AG10803 (cell line): ENCODE measurements at places on chromosomes 5 and 9.
A peak's percentile ranks its signal among the peaks of the same experiment; 100 is the strongest.

DNA sequence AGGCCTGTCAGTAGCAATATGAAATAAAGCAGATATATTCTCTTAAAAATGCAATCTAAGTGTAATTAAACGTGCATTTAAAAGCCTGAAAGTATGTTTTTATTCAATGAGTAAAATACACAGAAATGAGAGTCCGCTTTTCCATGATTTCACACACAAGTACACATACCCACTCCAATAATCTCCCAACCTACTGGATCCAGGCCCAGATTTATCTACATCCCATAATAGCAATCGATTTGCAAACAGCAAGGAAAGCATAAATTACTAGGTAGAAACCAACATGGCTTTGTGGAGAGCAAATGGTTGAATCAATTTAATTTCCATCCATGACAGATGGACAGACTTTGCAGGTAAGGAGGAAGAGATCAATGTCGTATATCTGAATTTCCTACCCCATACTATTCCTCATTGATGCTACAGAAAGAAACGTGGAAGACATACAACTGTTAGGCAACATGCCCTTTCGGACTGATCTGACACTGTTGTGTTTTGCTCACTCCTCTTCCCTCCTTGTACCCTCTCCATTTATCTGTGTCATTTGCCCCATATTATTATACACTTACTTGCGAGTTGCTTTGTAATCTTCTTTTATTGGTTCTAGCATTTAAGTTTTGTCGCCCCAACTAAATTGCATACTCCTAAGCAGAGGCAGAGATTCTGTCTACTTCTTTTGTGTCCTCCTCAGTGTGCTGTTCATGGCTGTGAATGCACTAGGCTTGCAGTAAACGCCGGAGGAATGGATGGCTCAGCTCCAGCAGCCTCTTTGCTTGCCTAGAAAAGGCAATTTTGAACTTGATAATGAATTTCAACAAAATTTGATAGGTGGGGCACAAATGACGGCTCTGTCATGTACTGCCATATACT is 133.6 kb downstream of the NFIB start:
- no peak for DNase-seq

DNA sequence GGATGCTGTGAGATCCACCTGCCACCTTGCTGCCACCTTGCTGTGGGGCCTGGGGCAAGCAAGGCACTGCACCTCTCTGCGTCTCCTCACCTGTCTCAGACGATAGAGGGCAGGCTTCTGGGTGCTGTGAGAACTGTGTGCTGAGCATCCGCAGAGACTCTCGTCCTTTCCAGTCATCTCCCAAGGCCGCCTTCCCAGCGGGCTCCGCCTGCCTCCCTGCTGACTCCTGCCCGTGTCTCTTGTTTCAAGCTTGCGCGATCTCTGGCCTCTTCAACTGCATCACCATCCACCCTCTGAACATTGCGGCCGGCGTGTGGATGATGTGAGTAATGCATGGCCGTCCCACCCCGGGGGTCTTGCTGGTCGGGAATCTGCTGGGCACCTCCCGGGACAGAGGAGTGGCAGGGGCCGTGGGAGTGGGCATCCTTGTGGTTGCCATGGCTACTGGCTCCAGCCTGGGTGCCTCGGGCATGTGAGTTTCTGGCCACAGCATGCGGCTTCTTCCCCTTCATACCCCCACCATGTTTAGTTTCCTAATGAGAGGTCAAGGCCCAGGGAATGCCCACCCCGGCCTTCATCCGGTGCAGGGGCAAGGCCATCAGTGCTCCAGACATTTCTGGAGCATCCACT is 3.6 kb downstream of the CACFD1 start:
- DNase-seq: no peak

GRCh38 chr5:86542532-86542931 is 75.2 kb upstream of the COX7C start:
- DNase-seq: no peak

- DNase-seq: peak; percentile 77
Measured at GRCh38 chr5:58407042-58407719, 52.7 kb downstream of the PLK2 start.
